A549 treated with DMSO at 1 μM for 4 hours (cell line): ENCODE measurements at places on chromosomes 6 and 20. TPM values are rescaled to one million over a fixed set of nuclear protein-coding genes. Genes with fewer than 3 reads are reported as not detected.

The EGFL8 gene
- total RNA-seq = 0.73 to 2.2 TPM (median 1.5 TPM) in 5 replicates

The BACH2 gene
- total RNA-seq = 0.30 to 0.50 TPM (median 0.42 TPM) in 5 replicates

The HLA-DQA1 gene
- not detected in 5 replicates for total RNA-seq

The KIFC1 gene
- total RNA-seq = 38.1 to 49.0 TPM (median 43.7 TPM) in 5 replicates

The FAM217B gene
- total RNA-seq = 5.9 to 8.8 TPM (median 7.2 TPM) in 5 replicates

The OR2J1 gene
- not detected in 5 replicates for total RNA-seq

The TMC2 gene
- not detected in 5 replicates for total RNA-seq

The LPA gene
- 0.02 to 0.03 TPM in 2 of 5 replicates, not detected in the others for total RNA-seq

The RWDD2A gene
- total RNA-seq = 1.2 to 1.8 TPM (median 1.6 TPM) in 5 replicates

The FGD2 gene
- total RNA-seq = not detected in 5 replicates

The DNAH8 gene
- not detected in 5 replicates for total RNA-seq

The SOX18 gene
- total RNA-seq = 1.1 to 2.3 TPM (median 1.7 TPM) in 5 replicates

The HAO1 gene
- not detected in 5 replicates for total RNA-seq

The MACROD2 gene
- 0.44 to 1.6 TPM (median 0.68 TPM) in 5 replicates for total RNA-seq

The PAX1 gene
- total RNA-seq = 0.05 TPM in 1 of 5 replicates, not detected in the others

The PKIB gene
- 0.32 to 0.84 TPM (median 0.74 TPM) in 5 replicates for total RNA-seq

The LY6G6F gene
- total RNA-seq = not detected in 5 replicates

The ULBP1 gene
- 0.84 to 1.1 TPM (median 1.0 TPM) in 5 replicates for total RNA-seq

The ELOVL5 gene
- total RNA-seq = 66.4 to 80.8 TPM (median 74.7 TPM) in 5 replicates

The PLAGL2 gene
- 13.4 to 14.3 TPM (median 13.6 TPM) in 5 replicates for total RNA-seq

The STMND1 gene
- not detected in 5 replicates for total RNA-seq

The COL20A1 gene
- 0.67 to 1.6 TPM (median 1.3 TPM) in 5 replicates for total RNA-seq

The SPINT4 gene
- not detected in 5 replicates for total RNA-seq

The BLCAP gene
- 43.2 to 51.1 TPM (median 50.1 TPM) in 5 replicates for total RNA-seq

The RAET1E gene
- total RNA-seq = 2.2 to 3.4 TPM (median 2.9 TPM) in 5 replicates

The FAM184A gene
- 0.07 TPM in 1 of 5 replicates, not detected in the others for total RNA-seq

The VSX1 gene
- 0.43 to 1.2 TPM (median 1.0 TPM) in 5 replicates for total RNA-seq

The GPR63 gene
- 0.53 to 0.68 TPM (median 0.61 TPM) in 5 replicates for total RNA-seq

The NCOA5 gene
- 17.7 to 28.0 TPM (median 24.2 TPM) in 5 replicates for total RNA-seq

The VSTM2L gene
- total RNA-seq = 6.2 to 7.2 TPM (median 7.1 TPM) in 5 replicates

The DEFB129 gene
- total RNA-seq = not detected in 5 replicates

The PRRT1 gene
- total RNA-seq = 0.58 to 0.95 TPM (median 0.74 TPM) in 5 replicates

The EYS gene
- 0.05 to 0.08 TPM (median 0.05 TPM) in 3 of 5 replicates, not detected in the others for total RNA-seq
